ENCODE measurements at places on chromosomes 12 and 14.
A peak's percentile ranks its signal among the peaks of the same experiment; 100 is the strongest.

DNA sequence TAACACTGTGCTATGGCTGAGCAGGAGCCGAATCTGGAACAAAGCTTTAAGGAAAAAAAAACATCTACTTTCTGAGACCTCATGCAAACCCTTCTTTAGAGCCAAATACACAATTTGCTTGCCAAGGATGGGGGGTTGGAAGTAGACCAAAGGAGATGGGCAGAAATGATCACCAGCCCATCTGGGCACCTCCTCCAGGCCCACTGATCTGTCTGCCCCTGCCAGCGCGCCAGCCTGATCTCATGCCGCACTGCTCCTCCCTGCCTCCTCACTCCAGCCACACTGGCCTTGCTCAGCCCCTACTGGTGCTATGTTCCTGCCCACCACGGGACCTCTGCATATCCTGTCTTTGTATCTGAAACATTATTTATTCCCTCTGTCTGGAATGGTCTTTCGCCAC is 24.8 kb upstream of the RAB35 start:
- no peak for DNase-seq

DNA sequence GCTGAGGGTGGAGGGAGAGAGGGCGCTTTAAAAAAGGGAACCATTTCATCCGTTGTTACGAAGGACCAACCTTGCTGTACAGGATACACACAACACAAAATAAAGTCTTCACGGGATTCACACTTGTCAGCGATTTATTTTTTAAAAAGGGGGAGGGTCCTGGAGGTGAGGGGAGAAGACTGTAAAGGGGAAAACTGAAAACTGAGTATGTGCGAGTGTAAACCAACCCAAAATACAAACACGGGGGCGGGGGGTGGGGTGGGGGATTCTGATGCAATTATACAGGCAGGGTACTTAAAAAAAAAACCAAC is 499 bp upstream of the PRKAG1 start:
- DNase-seq, result no peak

- no peak for DNase-seq
These were observed 640 bp downstream of the ARMH4 start for GRCh38 chr14:58151133-58152013.

DNA sequence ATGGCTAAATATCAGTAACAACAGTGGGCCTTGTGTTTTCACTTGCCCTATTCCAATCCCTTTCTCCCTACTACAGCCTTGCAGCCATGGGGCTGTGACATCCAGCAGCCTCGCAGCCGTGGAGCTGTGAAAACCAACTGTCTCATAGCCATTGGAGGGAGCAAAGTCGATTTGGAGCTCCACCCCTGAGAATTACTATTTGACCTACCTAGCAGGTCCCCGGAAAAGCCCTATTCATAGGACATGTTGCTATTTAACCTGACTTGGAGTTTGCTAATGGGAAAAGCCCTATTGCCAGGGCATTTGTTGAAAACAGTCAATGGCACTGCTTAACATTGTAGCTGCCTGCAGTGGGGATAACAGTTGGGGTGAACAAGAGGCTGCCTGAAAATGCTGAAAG is 33.3 kb downstream of the ERG28 start:
- DNase-seq, result no peak

GRCh38 chr12:121095544-121096198 is 37.0 kb upstream of the P2RX7 start:
- peak; percentile 65 for DNase-seq

- DNase-seq, result no peak
These were observed 368.6 kb downstream of the DAD1 start for GRCh38 chr14:22220427-22220826.

- no peak for DNase-seq
These were observed 53.8 kb upstream of the CLEC14A start for GRCh38 chr14:38309522-38310277.

DNA sequence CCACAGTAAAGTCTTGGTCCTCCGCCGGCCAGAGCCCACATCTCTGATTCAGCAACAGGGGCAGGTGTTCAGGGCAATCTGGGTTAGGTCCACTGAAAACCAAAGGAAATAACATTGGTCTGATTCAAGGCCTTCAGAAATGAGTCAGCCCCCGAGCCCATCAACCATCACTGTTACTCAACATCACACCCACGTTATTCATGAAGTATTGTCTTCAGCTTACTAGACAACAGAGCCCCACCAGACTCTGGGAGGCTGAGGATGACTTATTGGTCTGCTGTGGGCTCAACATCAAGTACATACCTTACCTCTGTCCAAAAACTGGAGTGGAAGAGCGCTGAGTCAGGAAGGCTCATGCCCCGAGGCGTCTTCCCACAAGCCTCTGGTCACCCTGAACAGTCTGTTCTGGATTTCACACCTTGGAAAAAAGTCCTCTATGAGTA is 97.5 kb downstream of the ZFP36L1 start:
- no peak for DNase-seq

DNA sequence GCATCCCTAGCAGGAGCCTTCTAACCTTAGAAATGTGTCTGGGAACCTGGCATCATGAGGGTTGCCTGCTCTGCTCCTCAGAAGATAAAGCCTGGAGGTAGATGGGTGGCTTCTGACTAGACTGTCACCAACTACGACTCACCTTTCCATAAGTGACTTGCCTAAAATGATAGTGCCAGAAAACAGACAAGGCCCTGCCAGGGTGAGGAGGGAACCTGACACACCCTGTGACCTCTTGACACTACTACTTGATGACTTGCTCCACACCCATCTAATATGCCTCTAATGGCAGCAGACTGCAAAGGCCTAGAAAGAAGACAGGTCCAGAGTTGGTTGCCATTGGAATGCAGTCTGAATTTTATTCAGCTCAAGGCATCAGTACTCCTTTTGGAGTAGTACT is 9.4 kb downstream of the RNF41 start:
- no peak for DNase-seq

- DNase-seq, result no peak
These were observed 16.3 kb downstream of the TSPAN8 start for GRCh38 chr12:71141378-71141926.

GRCh38 chr12:18559242-18559641 is 178.6 kb downstream of the PLCZ1 start:
- DNase-seq, result no peak

- DNase-seq, result no peak
These were observed 11.2 kb upstream of the PNMA1 start for GRCh38 chr14:73725116-73726024.

Measured in activated CD4-positive, CD25-positive, alpha-beta regulatory T cell (primary cell).